ENCODE measurements at places on chromosomes 1 and 21.
A peak's percentile ranks its signal among the peaks of the same experiment; 100 is the strongest.

GRCh38 chr1:191969290-191969689 lies 189.0 kb upstream of the RGS18 start:
- DNase-seq: no peak

DNA sequence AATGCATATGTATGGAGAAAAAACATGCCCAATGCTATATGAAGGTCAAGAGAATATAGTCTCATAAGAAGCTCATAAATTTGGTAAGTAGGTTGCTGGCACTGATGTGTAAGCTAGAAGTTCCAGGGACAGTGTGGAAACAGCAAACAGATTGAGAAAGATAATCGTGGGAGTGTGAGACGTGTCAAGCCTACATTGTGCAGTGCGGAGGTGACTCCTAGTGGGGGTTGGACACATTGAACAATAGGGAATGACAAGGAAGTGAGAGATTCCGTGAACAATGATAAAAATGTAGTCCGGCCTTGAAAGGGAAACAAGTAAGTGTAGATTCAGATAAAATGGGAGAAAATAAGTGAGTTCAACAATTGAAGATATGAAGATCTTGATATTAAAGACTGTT lies 788.4 kb upstream of the PRMT6 start:
- no peak for DNase-seq

DNA sequence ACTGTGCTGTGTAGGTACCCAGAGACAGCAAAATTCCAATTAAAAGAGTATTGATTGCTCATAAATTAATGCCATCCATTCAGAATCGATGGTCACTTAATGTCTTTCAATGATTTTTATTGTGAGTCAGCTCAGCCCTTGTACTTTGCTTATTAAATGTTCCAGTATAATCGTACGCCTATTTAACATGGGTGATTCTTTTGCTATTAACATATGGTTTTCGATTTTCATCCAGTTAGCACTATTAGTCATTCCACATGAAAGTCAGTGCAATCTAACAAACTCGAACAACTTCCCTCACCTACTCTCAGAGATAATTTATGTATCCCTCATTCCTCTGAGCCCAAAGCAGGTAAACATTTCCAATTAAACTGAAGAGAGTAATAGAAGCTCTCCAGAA lies 109.6 kb upstream of the APP start:
- DNase-seq: no peak

DNA sequence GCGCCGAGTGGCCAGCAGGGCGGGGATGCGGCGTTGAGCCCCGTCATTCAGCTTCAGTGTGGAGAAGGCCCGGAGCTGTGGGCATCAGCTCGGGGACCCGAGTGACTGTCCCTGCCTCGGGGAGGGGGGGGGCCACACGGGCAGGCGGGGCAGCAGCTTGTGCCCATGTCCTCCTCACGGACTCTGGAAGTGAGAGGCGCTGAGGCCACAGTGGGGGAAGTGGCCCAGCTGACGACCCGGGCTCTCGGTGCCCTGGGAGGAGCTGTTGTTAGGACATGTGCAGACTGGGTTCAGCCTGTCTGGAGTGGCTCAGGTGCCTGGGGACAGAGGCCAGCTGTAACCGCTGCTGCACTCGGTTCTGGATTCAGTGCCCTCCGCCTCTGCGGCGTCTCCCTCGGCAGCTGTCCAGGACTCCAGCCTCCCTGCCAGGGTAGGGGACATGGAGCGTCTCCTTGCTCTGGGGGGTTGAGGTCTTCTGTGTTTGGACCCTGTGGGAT lies 71.1 kb downstream of the SKI start:
- DNase-seq: no peak

GRCh38 chr1:21337928-21338572 lies 47.8 kb upstream of the ECE1 start:
- DNase-seq: peak; percentile 89

DNA sequence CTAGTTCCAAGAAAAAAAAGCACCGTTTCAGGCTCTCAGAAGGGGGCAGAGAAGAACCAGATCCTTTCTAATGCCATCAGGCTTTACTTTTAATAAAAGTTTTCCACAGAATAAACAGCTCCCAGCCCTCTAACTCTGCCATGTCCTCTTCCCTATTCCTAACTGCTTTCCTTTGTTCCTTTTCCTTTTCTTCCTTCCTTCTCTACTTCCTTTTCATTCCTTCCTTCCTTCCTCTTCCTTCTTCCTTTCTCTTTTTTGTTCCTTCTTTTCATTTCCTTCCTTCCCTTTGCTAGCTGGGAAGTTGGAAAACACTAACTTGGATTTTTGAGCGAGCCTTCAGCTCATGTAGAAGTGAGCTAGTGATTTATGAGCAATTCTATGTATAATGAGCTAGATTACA lies 46.2 kb downstream of the KDM5B start:
- no peak for DNase-seq

- peak; percentile 26 for DNase-seq
Observed at GRCh38 chr21:38631676-38632075, 133.4 kb upstream of the ERG start.

DNA sequence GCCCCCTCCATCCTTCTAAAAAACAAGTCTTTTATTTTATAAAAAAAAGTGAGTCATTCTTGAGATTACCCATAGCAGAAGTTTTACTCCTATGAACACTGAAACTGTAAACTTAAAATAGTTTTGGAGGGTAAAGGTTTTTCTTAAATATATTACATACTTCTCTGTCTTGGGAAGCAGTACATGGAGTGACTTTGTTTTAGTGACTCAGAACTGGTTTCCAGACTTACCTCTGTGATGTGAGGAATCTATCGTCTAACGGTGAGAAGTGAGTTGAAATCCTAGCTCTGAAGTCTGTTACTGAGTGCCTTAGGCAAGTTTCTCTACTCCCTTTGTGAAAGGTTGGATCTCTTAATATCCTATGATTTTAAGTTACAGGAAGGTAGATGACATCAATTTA lies 176.3 kb upstream of the POU3F1 start:
- no peak for DNase-seq

DNA sequence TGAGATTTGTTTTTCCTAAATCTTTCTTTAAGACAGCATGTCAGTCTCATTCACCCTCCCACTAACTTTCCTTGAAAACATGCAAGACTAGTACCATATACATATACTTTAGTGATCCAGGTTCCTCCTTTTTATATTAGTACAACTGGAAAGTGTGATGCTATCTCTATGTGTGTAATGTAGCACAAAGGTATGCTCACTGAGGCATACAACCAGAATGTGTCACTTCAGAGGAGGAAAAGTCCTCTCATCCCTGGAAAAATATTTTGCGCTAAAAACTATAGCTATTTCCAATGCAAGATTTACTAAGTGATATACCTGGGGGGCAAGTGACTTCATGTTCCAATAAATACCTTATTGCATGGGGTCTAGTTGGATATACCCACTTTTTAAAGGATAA lies 45.9 kb downstream of the BARHL2 start:
- no peak for DNase-seq

- DNase-seq: no peak
Observed at GRCh38 chr21:21039624-21040170, 41.5 kb downstream of the NCAM2 start.

GRCh38 chr21:17370916-17371315 lies 141.9 kb upstream of the CXADR start:
- DNase-seq: no peak

DNA sequence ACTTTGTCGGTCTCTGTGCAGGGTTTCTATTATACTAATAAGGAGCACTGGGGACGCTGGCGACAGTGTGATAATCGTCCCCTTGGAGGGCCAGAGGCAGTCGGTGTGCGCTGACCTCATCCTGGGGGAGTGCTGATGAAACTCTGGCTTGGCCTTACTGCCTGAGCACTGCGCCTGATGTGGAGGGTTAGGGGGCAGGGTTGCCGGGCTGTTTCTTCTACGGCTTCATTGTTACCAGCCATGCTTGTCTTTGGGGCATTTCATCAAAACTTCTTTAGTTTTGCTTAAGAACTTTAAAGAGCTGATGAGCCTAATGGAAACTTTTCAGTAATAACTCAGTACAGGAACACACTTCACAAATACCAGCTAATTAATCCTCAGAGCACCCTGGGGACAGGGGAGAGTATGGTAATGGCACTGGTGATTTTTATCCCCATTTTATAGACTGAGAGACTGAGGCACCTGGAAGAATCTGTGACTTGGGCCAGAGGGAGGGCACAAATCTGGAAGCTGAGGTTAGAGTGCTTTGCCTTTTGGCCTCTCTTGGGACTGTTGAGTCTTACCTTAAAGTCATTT lies 81.8 kb downstream of the PEX14 start:
- DNase-seq: no peak

DNA sequence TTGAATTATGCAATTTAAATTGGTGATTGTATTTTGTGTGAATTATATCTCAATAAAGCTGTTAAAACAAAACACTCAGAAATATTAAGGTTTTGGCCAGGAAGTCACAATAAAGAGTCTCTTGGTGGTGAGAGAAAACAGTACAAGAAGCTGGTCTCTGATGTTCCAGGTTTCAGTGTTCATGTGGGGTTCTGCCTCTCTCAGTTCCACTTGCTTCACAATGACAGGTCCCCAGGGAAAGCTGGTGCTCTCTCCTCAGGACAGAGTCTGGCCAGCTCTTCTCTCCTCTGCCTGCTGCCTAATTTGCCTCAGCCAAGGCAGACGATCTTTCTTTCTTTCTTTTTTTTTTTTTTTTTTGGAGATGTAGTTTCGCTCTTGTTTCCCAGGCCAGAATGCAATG lies 342.9 kb upstream of the PLXNA2 start:
- no peak for DNase-seq

- no peak for DNase-seq
Observed at GRCh38 chr1:27993241-27993640, 33.5 kb downstream of the XKR8 start.

DNA sequence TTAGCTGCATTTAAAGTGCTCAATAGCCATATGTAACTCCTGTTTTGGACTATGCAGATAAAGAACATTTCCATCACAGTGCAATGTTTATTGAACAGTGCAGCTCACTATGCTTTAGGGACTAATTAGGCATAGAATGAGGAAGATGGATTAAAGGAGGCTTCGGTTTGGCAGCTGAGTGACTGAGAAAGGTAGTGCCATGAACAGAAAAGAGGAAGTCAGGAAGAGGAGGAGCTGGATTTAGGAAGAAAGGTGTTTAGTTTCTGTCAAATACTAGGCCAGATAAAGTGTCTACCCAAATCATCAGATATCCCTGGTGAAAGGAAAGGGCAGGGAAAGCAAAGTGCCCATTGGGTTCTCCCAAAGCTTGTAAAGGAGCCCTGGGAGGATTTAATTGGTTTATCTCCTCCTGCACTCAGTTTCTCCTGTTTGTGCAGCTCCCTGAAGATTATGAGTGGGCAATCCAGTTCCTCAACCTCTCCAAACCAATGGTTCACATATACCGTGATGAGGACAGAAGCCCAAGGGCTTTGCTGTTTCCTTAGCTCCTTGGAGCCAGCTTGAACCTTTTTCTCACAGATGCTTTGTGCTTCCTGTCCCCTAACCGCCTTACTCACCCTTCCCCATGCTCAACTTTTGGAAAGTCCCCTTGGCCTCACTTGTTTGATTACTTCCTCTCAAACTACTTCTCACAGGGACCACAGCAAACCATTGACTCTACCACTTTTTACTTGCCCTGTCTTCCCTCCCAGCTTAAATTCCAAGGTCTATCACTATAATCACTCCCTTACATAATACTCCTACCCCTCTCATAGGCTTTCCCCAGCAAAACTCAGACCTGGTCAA lies 3.5 kb upstream of the RAP1A start:
- DNase-seq: peak; percentile 16

DNA sequence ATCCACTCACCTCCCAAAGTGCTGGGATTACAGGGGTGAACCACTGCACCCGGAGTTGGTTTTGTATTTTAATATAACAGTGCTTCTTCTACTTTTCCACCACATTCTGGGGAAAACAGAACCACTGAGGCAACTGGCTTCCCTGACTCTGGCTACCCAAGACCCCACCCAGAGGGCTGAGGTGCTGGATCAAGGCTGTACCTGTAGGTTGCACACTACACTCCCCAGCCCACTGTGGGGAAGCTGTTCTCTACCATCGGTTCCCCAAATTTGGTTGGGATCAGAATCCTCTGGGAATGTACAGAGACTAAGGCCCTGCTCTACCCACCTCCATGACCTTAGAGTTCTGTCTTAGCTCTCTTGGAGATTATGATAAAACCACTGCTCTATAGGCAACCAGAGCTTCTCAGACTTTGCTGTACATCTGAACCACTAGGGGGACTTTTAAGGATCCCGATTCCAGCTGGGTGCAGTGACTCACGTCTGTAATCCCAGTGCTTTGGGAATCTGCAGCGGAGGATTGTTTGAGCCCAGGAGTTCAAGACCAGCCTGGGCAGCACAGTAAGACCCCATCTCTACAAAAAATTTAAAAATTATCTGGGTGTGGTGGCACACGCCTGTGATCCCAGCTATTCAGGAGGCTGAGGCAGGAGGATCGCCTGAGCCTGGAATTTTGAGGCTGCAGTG lies 51.6 kb downstream of the GNG4 start:
- DNase-seq: peak; percentile 61

GRCh38 chr1:203031467-203031866 lies 5.2 kb downstream of the PPFIA4 start:
- no peak for DNase-seq

DNA sequence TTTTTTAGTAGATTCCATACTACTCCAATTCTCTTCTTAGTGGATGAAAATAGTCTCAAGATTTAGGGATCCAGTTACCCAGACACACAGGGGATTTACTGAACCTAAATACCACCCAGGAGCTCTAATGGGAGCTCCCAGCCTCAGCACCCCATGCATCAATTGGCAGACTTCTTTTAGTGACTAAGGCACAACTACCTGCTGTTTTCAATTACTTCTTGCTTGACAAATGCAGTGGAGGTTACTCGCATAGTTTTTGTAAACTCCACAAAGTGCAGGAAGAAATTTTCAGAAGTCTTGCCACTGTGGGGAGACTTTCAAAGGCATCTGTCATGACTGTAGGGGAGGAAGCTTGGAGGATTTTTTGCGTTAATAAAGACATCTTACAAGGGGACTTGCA lies 35.5 kb upstream of the MAP10 start:
- DNase-seq: peak; percentile 49

DNA sequence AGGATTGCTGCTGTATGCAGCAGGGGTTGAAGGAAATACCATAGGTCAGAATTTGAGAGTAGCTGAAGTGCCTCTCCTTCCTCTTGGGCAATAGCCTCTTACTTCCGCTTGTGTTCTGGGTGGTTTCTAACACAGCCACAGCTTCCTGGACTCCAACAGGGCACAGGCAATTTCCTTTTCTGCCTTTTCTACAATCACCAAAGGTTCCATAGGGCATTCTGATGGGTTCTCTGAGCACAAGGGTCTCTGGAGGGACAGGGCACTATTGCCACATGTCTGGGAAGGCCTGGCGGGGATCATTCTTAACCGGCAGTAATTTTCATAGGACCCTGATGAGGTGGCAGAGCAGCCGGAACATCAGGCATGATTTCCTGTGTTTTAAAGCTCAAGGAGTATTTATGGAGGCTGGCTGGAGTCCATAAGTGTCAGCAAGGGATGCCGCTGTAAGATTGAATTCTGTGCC lies 5.5 kb upstream of the AGTRAP start:
- peak; percentile 46 for DNase-seq

DNA sequence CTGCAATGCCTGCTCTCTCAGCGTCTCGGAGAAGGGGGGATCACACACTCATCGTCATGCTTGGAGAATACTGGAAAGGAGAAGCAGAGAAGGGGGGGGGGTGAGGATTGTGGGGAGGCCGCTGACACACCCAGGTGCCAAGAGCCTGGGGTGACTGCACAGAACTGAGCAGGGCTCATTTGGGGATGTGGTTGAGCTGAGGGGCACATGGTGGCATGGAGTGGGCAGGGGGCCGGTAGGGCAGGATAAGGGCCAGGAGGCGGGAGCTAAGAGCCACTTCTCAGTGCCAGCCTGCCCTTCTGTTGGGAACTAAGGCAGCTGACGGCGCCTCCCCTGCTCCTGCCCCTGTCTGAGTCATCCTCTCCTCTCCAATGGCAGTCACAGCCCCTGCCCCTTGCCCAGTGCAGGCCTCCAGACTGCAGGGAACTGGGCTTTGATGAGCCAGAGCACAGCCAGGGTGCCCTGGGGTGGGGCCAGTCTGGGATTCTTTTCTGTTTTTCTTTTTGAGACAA lies 27.2 kb downstream of the MRPL37 start:
- peak; percentile 81 for DNase-seq
